Fibroblast of skin of left biceps (primary cell): ENCODE measurements at places on chromosomes 1 and 21.
A peak's percentile ranks its signal among the peaks of the same experiment; 100 is the strongest.

DNA sequence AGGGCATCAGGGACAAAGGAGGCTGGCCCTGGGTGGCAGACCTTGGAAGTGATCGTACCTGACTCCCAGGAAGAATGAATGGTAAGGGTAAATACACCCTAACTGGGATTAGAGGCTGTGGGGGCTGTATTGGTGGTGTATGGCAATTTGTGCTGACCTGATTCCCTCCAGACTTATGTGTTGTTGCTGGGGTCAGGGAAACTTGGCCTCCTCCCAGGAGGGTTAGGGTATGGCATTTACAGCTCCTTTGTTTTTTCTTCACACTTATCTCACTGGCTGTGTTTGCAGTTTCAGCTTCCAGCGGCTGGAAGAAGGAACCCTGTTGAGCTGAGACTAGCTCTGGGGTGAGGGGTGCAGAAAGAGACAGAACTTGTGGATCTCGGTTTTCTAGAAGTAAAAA, 8.2 kb downstream of the VANGL1 start:
- no peak for DNase-seq

- no peak for DNase-seq
Observed at GRCh38 chr1:224739303-224739996, 123.3 kb downstream of the CNIH3 start.

- DNase-seq = no peak
Observed at GRCh38 chr1:169368406-169368769, 393 bp downstream of the BLZF1 start.

DNA sequence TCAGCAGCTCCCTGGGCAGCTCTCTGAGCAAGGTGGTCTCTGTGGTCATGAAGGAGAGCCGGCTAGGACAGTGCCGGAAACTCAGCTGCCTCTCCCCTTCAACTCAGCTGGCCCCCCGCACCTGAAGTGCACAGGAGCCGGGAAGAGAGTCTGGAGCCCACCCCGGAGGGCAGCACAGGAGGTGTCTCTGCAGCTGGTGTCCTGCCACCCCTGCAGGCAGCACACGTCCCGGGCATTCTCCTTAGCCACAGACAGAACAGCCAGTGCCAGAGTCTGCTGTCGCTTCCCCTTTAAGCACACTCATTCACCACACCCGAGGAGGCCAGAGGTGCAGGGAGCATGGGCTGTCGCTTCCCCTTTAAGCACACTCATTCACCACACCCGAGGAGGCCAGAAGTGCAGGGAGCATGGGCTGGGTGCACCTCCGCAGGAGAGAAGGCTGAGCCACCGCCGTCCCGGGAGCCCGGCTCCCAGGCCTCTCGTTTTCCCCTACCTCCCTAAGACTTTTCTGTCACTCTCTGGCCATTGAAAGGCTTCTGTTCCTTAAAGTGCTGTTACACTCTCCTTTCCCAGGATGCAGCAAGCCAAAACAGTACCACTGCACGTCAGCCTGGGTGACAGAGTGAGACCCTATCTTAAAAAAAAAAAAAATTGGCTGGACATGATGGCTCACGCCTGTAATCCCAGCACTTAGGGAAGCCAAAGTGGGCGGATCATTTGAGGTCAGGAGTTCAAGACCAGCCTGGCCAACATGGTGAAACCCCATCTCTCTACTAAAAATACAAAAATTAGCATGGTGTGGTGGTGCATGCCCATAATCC, 16.9 kb upstream of the SAMD11 start:
- DNase-seq = no peak

GRCh38 chr1:89170170-89171066, 5.4 kb downstream of the GBP7 start:
- no peak for DNase-seq

GRCh38 chr1:32239337-32239736, 7.7 kb upstream of the FAM167B start:
- DNase-seq = no peak

DNA sequence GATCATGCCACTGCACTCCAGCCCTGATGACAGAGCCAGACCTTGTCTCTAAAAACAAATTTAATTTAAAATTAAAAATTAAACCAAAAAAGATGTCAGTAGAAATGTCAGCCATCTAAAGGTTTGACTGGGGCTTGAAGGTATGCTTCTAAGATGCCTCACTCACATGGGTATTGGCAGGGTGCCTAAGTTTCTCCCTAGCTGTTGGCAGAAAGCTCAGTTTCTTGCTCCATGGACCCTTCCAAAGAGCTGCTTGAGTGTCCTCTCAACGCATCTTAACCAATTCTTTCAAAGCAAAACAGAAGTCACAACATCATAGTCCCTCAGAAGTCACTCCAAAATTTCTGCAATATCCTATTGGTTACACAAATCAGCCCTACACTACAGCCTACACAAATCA, 231.0 kb upstream of the ADGRL2 start:
- DNase-seq = no peak

- no peak for DNase-seq
Observed at GRCh38 chr1:209899948-209900347, 38.1 kb upstream of the SYT14 start.

GRCh38 chr21:45555251-45555556, 13.0 kb upstream of the SLC19A1 start:
- DNase-seq = no peak

GRCh38 chr21:34908419-34909055, 140.6 kb downstream of the RUNX1 start:
- DNase-seq = no peak

DNA sequence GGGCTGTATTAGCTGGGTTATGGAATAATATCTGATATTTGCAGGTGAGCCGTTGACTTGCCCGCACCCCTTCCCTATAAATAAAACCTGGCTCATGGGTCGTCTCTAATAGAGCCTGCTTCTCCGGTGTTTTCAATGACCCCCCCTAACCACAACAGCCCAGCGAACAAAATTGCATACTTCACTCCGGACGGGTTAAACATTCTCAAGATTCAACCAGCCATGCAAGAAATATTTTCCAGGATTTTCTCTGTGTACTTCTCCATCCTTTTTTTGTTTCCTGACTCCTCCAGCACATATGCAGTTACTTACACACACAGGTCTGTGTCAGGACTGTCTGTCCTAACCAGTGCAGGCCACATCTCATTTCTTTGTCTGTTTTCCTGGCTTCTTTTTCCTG, 267.7 kb downstream of the ZNF648 start:
- DNase-seq = no peak

- peak; percentile 65 for DNase-seq
Observed at GRCh38 chr1:238779716-238780115, 606.7 kb upstream of the CHRM3 start.

DNA sequence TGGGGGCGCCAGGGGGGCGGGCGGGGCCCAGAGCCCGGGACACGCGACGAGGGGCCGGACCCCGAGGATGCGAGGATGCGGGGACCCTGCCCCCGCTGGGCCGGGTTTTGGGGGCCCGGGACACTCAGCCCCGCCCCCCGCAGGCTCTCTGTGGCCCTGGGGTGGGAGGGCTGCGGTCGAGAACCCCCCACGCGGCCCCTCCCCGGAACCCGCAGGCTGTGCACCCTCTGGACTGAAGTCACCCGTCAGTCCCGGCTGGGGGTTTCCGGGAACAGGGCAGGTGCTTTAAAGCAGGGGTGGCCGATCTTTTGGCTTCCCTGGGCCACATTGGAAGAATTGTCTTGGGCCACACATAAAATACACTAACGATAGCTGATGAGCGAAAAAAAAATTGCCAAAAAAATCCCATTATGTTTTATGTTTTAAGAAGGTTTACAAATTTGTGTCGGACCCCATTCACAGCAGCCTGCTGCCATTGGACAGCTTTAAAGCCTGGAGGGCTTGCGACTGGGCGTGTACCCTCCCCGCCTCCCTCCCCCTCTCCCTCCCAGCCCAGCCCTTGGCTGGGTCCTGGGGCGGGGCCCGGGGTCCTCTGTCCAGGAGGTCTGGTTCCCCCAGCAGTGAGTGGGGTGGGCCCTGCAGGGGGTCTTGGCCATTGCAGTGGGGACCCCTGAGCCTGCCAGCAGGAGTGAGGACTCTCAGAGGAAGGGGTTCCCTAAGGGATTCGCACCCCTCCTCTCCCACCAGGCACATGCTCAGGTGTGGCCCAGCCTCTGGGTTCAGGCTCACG, 21.6 kb upstream of the C1orf159 start:
- DNase-seq = no peak

DNA sequence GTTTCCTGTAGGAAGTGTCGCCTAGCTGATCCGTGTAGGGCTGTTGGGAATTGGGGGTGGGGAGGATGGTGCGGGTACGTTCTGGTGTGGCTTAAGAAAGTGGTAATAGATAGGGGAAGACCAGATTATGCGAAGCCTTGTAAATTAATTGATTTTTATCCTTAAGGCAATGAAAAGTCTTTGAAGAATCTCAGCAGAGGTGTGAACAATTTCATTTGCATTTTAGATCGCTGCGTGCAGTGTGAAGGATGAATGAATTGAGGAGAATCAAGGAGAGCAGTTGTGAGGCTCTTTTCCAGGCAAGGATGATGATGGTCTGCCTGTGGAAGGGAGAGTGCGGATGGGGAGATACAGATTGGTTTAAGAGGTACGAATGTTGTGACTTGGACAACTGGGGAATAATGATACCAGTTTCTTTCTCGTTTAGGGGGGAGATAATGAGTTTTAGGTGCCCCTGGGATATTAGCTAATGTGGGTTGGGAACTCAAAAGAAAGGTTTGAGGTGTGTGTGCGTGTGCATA, 813 bp upstream of the DEDD start:
- no peak for DNase-seq

DNA sequence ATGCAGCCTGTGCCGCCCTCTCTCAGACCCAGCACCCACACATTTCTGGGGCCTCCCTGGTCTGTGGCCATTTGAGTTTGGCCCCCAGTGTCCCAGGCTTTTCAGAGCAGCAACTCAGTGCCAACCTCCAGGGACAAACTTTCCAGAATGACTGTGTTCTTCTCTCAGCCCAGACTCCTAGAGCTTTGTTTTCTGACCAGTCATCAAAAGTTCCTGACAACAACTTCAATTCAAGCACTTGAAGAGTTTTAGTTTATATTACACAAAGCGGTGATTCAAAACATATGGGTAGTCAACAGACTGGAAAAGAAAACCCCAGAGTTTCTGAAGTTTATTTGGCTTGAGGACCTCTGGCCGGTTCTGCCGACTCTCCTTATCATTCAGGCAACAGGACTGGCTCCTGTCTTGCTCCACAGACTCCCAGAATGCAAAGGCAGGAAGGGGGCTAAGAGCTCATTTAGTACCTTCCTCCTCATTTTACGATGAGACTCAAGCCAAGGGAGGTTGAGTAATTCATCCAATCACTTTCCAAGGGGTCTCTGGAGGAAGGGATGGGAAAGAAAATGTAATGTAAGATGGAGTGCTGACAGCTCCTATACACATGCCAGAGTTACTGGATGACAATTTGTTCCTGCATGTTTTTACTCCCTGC, 27.0 kb upstream of the TIAM1 start:
- DNase-seq = no peak

- DNase-seq = no peak
Observed at GRCh38 chr1:187716160-187716559, 887.4 kb downstream of the PLA2G4A start.
